Activated CD4-positive, alpha-beta T cell treated with anti-CD3 and anti-CD28 coated beads, Interleukin-2, Interleukin-4, amounts not matched to agents 100 ng/mL and 50 ng/mL, durations not matched to agents 16 hours and 8 hours (primary cell): ENCODE measurements at places on chromosomes 7 and 10.

GRCh38 chr10:3071405-3072198 lies 4.3 kb downstream of the PFKP start:
- peak; percentile 74 for DNase-seq

- DNase-seq: no peak
These were observed 14.8 kb downstream of the ZSCAN25 start for GRCh38 chr7:99631295-99632109.

GRCh38 chr7:130606161-130606560 lies 62.4 kb downstream of the COPG2 start:
- DNase-seq: no peak

- DNase-seq: no peak
These were observed 106.3 kb downstream of the GRM3 start for GRCh38 chr7:86749741-86750665.

DNA sequence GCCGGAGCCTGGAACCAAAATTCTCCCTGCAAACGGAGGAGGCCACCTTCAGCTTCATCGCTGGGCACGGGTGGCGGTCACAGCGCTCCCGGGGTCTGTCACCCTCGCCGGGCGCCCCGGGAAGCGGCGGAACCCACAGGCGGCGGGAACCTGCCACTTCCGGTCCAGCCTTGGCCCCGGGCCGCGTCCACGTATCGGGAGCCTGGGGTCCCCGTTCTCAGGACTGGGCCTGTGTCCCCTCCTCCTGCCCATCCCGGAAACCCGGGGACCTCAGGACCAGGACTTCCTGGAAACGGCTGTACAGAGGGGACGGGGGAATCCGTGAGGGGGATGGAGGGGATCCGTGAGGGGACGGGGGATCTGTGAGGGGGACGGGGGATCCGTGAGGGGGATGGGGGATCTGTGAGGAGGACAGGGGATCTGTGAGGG lies 25.4 kb downstream of the PDGFA start:
- no peak for DNase-seq

DNA sequence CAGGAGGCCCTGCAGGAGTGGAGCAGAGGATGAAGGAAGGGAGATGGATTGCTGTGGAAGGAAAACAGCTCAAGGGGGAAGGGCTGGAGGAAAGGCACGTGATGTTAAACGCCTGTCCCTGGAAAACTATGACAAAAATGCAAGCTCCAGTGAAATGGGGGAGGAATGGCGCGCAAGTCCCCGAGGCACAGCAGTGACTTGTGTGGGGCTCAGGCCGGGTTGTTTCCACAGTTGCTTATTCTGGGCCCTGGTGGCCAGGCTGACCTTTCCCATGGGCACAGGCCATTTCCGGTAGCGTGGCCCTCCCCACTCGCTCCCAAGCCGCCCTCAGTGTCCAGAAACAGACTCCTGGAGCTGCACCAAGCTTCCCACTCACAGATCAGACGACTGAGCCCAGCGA lies 68.1 kb upstream of the PDGFA start:
- no peak for DNase-seq

GRCh38 chr7:107224374-107225223 lies 55.8 kb downstream of the HBP1 start:
- no peak for DNase-seq

- no peak for DNase-seq
These were observed 104.7 kb downstream of the LHPP start for GRCh38 chr10:124566222-124566888.

- no peak for DNase-seq
These were observed 104.1 kb upstream of the PCBD1 start for GRCh38 chr10:70992436-70992835.

DNA sequence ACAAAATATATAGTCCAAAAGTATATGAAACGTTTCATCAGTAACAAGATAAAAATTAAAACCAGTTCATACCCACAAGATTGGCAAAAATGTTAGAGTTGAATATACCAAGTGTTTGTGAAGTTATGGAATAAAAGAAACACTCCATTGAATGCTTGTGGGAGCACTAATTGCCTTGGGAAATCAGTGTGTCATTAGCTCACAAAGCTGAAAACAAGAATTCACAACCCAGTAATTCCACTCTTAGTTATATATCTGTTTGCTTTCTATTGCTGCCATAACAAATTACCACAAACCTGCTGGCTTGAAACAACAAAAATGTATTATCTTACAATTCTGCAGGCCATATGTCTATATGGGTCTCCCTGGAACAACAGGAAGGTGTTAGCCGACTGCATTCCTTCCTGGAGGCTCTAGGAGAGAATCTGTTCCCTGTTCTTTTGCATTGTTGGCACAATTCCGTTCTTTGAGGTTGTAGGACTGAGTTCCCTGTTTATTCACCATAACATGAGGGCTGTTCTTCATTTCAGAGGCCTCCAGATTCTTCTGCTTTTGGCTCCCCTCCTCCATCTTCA lies 45.7 kb downstream of the SEM1 start:
- no peak for DNase-seq

DNA sequence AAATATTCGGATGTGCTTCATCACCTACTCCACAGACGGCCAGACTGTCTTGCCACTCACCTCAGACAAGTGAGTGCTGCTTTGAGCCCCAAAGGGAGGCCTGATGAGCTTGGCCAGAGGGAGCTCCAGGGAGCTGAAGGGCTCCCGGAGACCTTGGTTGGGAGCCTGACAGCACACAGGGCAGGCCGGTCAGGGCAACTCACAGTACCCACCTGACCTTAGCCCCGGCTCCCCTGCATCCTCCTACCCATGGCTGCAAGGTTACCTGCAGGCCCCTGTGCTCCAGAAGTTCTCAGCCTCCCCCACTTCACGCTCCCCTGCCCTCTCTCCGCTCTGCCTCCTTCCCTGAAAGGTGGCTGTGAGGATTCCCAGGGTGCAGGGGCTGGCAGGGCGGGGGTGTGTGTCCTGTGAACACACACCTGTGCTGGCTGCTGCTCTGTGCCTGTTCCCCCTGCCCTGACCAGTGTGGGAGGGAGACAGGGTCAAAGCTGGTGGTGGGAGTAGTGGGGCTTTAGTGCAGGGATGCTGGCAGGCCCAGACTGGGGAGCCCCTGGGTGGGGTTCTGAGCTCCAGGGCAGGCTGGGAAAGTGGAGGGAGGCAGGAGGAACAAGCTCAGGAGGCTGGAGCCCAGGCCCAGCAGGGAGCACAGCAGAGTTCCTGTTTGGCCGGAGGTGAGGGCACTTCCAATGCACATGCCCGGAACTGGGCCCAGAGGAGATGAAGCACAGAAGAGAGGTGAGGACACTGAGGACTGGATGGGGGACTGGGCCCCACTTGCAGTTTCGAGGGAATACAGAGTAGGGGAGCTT lies 7.2 kb downstream of the ANTXRL start:
- DNase-seq: no peak

DNA sequence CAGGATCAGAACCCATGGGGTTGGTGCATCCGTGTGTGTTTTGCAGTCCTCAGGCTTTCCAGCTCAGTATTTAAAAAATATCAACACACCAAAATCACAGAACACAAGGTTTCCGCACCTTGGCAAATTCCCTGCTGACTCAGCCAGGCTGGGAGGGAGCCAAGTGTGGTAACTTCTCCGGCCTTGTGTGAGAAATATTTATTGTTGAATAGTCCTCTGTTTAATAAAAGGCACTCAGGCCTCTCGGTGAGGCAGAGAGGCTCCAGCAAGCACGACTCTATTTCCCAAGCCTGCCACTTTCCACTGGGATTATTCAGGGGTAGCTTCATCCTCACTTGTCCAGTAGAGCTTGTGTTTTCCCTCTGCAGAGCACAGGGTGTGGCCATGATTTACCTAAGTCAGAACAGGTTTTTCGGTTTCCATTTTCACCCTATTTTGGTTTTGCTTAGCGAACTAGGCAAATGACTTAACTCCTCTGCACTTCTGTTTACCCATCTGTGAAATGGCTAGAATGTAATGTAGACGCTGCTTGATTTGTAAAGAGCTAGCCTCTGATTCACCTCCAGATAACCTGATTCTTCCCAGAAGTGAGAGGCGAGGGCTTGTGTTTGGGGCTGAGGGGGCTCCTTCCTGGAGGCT lies 13.0 kb upstream of the CHST15 start:
- no peak for DNase-seq

DNA sequence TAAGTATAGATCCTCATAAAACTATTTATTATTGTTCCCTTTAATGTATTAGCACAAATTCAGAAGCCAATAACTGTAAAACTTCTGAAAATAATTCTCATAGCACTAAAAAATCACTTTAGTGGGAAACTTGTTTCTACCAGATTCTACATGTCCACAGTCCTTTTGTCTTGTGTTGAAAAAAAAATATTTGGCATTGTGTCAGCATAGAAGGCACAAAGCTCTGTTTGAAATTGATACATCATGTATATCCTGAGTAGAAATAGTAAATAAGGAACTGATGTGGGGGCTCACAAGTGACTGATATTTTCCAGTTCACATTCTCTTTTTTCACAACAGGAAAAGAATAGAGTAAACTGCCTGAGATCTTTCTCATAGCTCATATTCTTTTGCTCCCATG lies 134.6 kb downstream of the GRM3 start:
- DNase-seq: no peak

DNA sequence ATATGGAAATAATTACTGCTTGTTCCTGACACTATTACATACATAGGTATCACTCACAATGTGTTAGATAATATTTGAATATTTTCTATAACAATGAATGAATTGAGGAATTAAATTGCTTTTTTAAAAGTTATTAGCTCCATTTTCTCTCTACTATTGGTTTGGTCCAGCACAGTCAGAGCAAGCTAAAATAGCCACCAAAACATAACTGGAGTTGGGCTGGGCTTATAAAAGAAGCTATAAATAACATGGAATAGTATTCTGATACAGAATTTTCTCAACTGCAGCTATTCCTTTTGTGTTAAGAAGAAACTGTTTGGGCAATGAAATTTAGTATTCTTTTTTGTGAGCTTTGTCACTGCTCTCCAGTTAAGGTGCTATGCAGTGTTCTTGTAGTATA lies 142.6 kb upstream of the LRRN3 start:
- DNase-seq: no peak

DNA sequence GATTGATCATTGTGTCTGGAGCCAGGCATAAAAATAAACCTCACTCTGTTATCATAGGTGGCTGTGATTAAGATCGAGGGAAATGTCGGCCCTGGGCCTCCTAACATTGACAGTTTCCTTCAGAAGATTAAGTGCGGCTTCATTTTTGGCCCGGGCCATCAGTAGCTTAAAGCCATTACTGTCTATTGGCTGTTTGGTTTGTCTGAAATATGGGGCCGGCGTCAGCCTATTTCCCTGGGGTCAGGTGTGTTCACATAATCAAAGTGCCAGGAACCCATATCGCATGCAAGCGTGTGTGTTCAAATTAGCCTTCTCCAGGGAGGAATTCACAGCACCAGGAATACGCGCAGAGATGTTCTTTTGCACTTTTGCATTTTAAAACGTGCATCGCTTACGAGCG lies 114.7 kb downstream of the CUX1 start:
- no peak for DNase-seq

GRCh38 chr7:22662036-22662435 lies 65.0 kb upstream of the IL6 start:
- DNase-seq: no peak

- DNase-seq: no peak
These were observed 9.5 kb downstream of the SEMA3D start for GRCh38 chr7:85177316-85177715.

- DNase-seq: no peak
These were observed 171.7 kb downstream of the ADAM12 start for GRCh38 chr10:126216632-126216961.

- no peak for DNase-seq
These were observed 125.1 kb downstream of the THSD7A start for GRCh38 chr7:11706666-11707605.

- no peak for DNase-seq
These were observed 269.9 kb downstream of the BAMBI start for GRCh38 chr10:28947171-28947570.

DNA sequence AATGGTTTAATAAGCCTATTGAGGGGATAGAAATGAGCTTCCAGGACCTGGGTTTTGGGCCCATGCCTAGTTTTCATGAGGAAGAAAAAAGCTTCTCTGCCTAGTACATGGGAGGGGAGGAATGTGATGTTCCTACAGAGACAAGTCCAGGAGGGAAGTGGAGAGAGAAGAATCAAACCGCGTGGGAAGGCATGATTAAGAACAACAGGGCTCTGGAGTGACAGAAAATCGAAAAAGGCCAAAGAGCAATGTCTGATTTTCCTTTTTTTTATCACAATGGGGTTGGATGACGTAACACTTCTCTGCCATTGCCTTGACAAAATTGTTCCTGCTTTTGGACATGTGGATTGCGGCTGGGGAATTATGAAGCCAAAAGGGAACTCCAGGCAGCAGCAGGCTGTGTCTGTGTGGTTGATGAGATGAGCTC lies 258.6 kb downstream of the CXCL12 start:
- no peak for DNase-seq

DNA sequence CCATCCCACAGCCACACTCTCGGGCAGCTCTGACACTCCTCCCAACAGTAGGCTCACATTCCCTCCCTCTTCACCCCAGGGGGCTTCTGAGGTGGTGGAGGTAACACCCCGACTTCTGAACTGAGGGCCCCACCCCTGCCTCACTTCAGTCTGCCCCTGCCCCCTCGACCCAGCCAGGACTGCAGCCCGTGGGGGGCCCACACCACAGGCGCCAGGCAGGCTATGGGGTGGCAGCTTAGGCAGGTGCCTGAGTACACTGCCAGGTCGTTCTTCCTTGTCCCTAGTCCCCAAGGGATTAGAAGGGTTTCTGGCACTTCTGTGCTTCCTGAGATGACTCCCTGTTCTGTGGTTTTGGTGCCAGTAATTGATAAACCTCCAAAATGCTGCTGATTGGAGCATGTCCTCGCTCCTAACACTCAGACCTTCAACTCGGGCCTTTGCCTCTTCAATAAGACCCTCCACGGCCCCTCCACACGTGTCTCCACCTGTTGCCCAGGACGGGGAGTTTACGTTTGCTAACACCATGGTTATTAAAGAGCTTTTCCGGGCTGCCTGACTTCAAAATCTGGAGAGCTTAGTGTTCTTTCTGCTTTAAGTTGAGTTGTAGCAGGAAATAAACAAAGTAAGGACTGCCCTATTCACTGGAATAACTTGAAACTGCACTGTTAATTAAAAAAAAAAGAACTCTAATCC lies 23.8 kb upstream of the LARP4B start:
- no peak for DNase-seq

- DNase-seq: no peak
These were observed 507.5 kb upstream of the CELF2 start for GRCh38 chr10:10510179-10510578.

DNA sequence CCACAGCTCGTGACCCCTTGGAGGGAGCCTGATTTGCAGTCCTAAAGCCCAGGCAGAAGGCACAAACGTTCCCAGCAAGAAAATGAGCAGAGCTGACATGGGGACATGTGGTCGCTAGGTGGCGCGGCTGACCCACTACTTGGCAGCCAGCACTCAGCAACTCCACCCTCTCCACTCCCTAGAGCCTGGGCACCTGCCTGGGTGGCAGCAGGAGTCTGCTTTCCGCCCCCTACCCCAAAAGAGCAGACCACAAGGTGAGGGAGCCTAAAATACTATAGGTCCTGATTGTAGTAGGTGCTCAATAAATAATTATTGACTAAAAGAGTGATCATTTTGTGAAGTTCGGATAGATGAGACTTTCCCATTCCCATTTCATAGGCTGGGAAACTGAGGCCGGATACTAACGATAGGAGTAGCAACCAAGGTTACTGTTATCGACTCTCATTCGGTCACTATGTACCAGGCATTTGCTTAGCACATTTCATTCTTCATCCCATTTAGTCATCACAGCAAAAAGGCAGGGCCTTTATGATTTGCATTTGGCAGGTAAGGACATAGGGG lies 57.4 kb downstream of the NEUROG3 start:
- DNase-seq: peak; percentile 79
